SJSA1 (cell line): ENCODE measurements at places on chromosomes 5 and 9. TPM values are rescaled to one million over a fixed set of nuclear protein-coding genes. Genes with fewer than 3 reads are reported as not detected.

The PTGES gene
- 2.4 and 5.4 TPM in 2 replicates for total RNA-seq

The ITGA2 gene
- total RNA-seq, result 3.2 and 5.2 TPM in 2 replicates

The SLC6A18 gene
- not detected in 2 replicates for total RNA-seq

The KIF12 gene
- total RNA-seq, result 0.13 and 0.85 TPM in 2 replicates

The ADRA1B gene
- total RNA-seq, result 2.8 and 4.4 TPM in 2 replicates

The CCNH gene
- 69.4 and 141 TPM in 2 replicates for total RNA-seq

DNA sequence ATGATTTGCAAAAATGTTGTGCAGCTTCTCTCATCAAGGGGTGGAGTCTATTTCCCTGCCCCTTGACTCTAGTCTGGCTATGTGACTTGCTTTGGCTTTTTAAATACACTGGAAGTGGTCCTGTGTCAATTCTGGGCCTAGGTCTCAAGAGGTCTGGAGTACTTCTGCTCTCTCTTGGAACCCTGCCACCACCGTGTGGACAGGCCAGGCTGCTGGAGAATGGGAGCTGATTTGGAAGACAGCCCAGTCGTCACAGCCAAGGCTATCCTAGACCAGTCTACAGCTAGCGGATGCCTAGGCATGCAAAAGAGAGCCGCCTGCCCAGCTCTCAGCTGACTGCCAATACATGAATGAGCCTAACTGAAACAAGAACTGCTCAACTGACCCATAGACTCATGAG, 56.7 kb upstream of the CLINT1 start:
- no peak for DNase-seq

GRCh38 chr5:60259730-60260129, 366.2 kb upstream of the PDE4D start:
- no peak for DNase-seq

DNA sequence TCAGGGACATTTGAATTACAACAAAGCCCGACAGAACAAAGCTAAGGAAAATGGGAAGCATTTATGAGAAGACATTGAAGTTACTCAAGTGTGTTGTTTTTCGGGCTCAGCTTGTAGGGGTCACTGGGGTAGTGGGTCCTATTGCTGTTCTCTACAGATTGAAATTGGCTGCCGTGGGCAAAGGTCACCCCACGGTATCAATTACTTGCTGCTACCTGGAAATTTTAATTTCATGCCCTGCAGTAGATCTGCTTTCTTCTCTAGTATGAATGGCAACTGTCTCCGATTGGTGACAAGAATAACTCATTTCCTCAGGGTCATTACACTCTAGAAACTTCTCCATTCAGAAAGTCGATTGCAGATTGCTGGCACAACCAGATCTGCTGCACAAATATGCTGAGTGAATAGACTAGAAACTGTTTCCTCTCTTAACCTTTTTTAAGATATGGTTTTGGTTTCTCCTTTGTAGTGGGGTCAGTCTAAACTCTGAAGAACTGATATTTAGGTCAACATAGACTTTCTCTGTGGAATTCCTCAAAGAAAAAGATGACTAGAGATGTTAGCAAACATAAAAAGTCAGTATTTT, 454.1 kb downstream of the ARHGEF28 start:
- no peak for DNase-seq

GRCh38 chr9:107688728-107689127, 199.2 kb upstream of the KLF4 start:
- no peak for DNase-seq

- no peak for DNase-seq
Measured at GRCh38 chr9:136990242-136990911, 1.8 kb upstream of the PAXX start.

DNA sequence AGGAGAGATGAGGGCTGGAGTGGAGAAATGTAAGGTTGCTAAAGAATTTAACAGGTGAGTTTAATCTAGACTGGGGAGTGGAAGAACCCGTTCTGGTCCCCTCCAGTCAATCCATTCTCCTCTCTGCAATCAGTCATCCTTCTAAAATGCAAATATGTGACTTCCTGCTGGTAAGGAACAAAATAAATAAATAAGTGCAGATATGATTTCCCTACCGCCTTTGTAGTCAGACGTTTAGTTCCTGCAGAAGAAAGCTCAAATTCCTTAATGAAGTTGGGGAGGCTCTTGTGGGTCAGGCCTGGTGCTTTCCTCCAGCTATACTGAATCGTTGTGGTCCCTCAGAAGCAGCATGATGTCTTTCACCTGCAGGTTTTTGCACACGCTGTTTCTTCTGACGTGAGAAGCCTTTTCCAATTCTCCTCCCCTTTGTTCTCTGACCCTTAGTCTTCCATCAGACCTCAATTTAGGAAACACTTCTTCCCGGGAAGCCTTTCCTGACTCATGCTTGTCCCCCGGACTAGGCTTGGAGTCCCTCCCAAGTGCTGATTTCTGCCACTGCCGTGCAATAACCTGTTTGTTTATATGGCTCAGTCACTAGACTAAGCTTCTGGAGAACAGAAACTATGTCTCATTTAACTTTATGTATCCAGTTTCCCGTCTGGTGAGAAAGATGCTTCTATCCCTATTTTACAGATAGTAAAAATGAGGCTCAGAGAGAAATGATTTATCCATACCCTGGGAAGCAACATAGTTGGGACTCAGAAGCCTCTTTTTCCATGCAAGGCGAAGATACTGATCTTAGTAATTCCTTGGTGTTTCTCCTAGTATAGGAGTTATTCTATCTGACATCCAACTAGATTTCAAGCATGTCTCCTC, 1.3 kb downstream of the ATP6V1G1 start:
- peak; percentile 27 for DNase-seq

DNA sequence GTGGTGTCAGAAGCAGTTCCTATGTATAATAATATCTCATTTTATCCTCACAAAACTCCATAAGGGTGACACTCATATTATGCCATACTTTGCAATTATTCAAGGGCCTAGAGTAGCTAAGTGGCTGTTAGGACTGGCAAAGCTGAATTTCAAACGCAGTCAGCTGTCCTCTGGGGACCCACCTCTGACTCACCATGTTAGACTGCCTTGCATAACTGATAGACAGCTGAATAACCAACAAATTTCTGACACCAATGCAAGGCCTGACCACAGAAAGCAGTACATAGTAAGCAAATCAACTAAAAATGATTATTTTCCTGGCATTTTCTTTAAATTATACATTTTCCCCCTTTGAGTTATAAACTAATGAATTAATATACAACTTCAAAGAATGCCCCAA, 251.6 kb upstream of the PTGER4 start:
- DNase-seq, result no peak

DNA sequence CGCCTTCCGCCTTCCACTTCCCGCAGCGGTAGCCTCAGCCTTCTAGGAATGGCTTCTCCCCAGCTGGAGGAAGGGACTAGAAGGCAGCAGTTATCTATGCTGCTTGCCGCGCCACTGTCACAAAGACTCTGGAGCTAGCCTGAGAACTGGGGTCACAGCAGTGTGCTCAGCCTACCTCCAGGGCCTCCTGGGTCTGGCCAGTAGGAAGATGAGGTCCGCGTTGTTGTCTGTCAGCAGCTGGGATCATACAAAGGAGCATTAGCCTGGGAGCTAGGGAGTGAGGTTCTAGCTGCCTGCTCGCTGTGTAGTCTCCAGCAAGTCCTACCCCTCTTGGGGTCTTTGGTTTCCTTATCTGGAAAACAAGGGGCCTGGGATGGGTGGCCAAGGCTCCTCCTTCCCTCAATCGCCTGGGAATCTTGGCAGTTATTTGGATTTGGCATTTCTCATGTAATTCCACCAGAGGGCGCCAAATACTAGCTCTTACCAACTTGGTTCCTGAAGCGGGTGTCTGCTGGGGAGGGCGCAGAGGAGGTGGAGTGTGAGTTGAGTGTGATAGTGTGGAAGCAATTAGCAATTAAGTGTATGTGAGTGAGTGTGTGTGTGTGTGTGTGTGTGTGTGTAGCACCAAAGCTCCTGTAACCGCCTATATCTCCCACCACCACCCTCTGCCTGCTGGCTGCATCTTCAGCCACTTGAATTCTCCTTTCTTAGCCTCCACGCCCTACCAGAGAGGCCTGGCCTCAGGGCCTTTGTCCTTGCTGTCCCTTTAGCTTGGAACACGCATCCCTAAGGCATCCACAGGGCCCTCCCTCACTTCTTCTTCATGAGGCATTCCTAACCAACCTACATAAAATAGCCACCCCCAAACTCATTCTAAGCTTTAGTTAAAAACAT, 97.1 kb downstream of the ENTREP1 start:
- no peak for DNase-seq

DNA sequence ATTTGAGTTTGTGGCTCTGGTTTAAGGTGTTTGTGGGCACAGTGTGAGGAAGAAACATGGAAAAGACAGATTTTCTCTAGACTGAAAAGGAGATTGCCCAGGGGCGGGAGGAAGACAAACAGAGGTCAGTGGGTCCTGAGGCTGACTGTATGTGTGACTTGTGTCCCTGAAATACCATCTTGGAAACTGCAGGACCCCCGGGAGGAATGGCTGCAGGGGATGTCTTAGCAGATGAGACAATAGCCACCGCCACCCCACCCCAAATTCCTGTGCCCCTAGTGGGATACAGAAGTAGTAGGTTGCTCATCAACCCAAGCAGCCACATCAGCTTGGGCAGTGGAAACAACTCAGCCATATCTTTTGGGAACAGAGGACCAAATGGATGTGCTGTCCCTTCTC, 1.7 kb upstream of the PSAT1 start:
- DNase-seq, result no peak

- peak; percentile 98 for DNase-seq
Measured at GRCh38 chr5:77491783-77492652, at the start of gene WDR41. WDR41 (minus strand) TSS chr5:77492316; CDS start chr5:77492220, 96 bp downstream.

- peak; percentile 46 for DNase-seq
Measured at GRCh38 chr9:78777747-78778146, 480.8 kb downstream of the PSAT1 start.

- DNase-seq, result no peak
Measured at GRCh38 chr9:9341203-9341602, 1271.6 kb downstream of the PTPRD start.

DNA sequence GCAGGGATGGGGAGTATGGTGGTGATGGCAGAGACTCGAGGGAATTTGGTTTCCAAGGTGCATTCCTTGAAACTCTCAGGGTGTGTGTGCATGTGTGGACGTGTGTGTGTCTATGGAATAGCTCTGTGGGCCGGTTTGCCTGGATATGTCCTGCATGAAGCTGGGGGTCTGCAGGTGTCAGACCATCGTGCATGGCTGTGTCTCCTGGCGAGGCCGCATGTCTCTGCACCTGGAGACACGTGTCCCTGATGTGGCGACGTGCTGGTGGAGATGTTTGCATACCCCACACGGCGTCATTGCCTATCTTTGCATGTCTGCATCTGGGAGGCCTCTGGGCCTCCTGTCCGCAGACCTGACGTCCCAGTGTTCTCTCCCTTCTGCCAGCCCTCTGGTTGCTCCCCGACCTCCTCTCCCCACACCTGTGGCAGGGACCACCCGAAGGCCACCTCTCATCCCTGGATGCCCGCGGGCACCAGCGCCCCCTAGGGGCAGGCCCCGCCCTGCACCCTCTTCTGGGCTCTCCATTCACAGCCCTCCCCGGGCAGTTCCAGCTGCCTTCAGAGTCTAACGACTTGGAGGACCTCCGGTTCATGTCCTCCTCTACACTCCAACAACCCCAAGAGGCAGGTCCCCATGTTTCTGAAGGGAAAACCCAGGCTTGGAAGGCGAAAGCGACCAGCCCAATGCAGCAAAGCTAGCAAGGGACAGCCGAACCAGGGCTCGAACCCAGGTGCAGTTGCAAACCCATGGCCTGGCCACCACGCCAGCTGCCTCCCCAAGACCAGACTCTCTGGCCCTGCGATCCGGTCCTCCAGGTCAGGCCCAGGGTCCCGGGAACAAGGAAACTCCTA, 88.6 kb downstream of the LMX1B start:
- DNase-seq, result no peak

- peak; percentile 91 for DNase-seq
Measured at GRCh38 chr5:98769210-98769958, 4.1 kb upstream of the RGMB start.

DNA sequence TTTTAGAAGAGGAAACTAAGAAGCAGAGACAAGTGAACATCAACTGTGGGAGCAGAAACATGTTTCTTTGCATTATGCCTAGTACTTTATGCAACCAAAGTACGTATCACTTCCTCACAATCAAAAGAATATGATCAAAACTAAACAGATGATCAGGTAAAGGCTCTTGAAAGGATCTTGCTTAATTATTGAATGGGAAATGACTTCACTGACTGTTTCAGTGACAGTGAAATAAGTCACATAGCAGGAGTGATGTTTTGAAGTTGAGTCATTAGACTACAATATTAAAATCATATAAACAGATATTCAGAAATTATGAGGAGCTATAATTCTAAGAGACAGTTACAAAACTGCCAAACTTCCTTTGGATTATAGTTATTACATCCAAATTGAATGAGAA, 527.3 kb downstream of the MTRR start:
- no peak for DNase-seq

DNA sequence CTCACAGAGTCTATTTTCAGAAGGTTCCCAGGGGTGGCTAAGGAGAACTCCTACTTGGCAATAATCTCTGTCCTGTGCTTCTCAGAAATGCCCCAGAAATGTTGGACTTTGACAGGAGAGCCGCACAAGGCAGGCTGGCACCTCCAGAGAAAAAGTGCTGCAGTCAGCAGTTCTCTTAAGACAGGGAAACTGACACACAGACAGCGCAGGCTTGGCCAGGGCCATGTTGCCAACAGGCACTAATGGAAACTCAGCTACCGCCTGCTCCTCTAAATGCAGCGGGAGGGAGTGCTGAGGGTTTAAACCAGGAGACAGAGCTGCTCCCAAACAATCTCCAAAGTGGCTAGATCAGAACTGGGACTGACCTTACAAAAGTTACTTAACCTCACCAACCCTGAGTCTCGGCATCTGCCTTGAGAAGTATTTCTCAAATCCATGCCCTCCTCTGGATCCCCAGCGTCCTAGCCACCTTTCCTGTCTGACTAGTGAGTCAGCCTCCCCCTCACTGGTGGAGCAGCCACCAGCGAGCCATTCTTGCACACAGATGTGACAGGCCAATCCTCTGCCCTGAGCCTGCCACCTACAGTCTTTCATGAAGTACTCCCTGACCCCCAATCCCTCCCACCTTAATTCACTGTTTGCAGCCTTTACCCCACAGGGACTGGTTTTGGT, 186.4 kb downstream of the CDK5RAP2 start:
- DNase-seq, result peak; percentile 61
